ENCODE measurements at places on chromosomes 16 and 17.

- DNase-seq: no peak
Observed at GRCh38 chr17:75516619-75517296, 430 bp downstream of the TSEN54 start.

DNA sequence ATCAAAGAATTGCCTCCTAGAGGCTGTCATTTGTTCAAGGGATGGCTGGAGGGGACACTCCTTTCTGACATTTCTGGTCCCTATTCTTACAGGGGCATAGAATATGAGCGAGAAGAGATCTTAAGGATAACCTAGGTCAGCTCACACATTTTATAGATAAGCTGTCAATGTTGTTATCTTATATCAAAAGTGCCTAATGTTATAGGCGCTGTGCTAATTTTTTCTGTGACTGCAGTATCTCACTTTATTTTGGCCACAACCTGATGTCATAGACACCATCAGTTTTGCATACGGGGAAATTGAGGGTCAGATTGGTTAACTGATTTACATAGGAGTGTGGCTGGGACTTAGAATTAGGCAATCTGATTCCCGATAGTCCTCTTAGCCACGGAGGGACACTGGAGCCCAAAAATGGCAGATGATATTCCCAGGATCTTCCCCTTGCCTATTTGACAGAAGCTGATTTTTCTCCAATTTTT, 1.2 kb downstream of the CPD start:
- DNase-seq: no peak

GRCh38 chr17:44039829-44040635, 25.3 kb upstream of the TMEM101 start:
- no peak for DNase-seq

- no peak for DNase-seq
Observed at GRCh38 chr17:42833767-42834422, 698 bp downstream of the PSME3 start.

GRCh38 chr17:36730857-36731490, 129.6 kb downstream of the MRM1 start:
- no peak for DNase-seq

DNA sequence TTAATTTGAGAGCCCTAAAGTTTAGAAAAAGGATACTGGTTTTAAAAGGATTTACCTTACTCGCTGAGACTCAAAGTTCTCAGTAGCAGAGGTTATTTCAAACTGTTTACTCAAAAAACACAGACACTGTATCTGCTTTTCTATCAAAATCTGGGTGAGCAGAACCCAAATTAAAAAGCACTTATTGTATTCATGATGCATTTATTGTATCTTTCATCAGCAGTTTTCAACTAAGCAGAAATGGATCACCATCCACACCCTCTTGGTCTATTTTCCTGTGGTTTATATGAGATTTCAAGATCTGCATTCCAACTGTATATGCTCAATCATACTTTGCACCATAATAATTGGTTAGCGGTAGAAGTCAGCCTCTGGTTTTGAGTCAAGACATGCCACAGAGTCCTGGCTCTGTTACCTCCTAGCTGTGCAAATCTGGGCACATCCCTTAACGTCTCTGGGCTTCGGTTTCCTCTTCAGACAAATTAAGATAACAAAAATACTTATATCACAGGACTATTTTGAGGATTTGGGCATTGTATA, 109.5 kb downstream of the ASIC2 start:
- DNase-seq: no peak

DNA sequence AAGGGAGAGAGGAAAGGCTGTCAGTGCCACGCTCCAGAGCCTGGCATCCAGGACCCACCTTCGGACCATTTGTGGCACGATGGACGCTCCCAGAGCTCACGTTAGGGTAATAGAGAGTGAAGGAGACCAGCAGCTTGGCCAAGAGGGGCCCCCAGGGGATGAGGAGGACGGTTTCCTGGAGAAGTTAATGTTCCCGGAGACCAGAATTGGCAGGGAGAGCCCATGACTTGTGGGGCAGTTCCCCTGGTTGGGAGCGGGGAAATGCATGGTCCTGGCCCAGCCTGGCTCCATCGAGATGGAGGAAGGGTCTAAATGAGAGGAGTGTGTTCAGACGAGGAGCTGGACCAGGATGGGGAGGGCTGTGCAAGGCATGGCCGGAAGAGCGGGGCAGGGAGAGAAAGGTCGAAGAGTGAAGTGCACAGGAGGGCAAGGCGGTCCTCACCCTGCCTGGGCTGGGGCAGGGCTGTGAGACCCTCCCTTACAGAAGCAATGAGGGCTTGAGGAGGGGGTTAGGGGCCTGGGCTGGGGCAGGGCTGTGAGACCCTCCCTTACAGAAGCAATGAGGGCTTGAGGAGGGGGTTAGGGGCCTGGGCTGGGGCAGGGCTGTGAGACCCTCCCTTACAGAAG, 2.9 kb upstream of the HIC1 start:
- no peak for DNase-seq

DNA sequence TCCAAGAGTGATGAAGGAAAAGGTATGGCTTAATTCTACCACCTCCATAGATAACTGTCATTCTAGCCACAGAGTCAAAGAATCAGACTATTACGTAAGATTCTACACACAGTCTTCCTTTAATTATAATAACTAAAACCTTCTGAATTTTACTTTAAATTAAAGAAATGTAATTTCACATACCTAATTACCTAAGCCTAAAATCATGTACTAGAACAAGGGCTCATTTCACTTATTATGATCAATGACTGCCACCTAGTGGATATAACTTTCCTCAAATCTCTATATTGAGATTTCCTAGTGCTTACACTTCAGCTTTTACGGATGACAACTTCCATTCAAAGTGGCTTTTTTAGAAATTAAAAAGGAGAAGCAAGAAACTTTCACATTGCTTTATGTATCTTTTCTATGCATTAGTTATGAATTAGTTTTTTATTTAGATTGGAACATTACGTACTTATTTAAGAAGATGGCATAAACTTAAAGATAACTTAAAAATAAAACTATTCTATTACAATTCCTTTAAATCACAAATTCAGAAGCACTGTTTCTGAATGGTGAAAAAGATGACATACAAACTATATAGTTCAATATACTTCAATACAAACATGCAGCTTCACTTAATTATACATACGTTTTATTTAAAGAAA, 18.2 kb upstream of the ABCA10 start:
- DNase-seq: no peak

GRCh38 chr16:15672514-15673167, 22.6 kb downstream of the NDE1 start:
- no peak for DNase-seq

DNA sequence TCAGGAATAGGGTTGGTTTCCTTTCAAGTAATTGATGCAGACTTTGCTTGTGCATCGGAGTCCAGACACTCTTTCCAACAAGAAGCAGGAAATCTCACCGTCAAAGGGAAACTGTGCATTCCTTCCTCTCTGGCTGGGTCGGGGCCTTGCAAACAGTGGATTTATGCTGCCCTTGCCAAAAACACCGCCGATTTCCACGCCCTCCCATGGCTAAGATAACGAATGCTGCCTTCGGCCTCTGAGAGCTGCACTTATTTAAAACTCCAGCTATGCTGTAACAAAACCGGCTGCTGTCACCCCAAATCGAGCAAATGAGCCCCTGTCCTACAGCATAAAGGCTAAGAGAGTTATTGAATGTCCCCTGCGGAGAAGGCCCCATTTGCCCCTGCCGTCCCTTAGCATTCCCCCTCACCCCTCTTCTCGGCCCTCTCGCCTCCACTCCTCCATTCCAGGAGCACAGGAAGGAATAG, 275.5 kb upstream of the IRX5 start:
- no peak for DNase-seq

DNA sequence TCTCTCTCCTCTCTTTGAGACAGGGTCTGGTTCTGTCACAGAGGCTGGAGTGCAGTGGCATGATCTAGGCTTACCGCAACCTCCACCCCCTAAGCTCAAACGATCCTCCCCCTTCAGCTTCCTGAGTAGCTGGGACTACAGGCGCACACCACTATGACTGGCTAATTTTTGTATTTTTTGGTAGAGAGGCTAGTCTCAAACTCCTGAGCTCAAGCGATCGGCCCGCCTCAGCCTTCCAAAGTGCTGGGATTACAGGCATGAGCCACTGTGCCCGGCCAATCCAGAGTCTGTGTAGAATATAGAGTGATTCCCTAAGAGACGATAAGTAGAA, 65.8 kb upstream of the RPH3AL start:
- DNase-seq: no peak

DNA sequence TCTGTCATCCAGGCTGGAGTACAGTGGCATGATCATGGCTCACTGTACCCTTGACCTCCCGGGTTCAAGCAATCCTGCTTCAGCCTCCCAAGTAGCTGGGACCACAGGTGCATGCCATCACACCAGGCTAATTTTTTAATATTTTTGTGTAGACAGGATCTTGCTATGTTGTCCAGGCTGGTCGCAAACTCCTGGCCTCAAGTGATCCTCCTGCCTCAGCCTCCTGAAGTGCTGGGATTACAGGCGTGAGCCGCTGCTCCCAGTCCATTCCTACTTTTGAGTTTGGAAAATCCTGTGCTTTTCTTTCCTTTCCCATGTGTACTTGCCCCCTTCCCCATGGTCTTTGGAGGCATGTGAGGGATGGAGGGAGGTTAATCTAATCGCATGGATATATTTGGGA, 60.0 kb downstream of the MSI2 start:
- DNase-seq: no peak

- no peak for DNase-seq
Observed at GRCh38 chr17:82129095-82129494, 31.1 kb upstream of the FASN start.

DNA sequence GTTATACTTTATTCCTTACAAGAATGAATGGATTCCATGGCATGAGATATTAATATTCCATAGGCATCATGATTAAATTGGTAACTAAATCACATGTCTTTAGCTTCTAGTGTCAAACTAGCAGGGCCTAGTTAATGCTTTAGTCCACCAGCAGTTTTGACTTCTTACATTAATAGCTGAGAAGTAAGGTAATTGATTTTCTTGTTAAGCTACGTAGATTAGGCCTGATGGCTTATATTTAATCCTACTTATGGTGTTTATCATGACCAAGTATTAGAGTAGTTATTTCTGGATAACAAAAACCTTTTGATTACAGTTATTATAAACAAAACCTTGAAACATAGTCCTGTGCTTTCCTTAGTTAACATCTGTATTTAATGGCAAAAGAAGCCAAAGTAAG, 184.5 kb downstream of the TANC2 start:
- no peak for DNase-seq

DNA sequence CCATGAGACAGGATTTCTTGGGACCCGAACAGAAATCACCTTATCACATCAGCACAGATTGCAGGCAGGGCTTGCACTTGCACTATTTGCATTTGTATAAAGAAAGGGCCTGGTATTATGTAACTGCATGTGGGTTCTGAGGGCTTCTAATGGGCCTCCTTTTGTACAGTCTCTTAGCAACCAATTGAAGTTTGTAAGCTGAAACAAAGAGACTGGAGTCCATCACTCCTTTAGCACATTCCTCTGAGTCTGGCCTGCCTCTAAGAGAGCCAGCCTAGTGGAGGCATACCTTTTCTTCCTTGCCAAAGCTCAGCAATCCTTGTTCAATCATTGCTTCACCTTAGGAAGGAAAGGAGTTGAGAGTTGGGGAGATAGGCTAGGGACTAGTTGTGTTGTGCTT, 387.1 kb downstream of the XYLT1 start:
- DNase-seq: no peak

DNA sequence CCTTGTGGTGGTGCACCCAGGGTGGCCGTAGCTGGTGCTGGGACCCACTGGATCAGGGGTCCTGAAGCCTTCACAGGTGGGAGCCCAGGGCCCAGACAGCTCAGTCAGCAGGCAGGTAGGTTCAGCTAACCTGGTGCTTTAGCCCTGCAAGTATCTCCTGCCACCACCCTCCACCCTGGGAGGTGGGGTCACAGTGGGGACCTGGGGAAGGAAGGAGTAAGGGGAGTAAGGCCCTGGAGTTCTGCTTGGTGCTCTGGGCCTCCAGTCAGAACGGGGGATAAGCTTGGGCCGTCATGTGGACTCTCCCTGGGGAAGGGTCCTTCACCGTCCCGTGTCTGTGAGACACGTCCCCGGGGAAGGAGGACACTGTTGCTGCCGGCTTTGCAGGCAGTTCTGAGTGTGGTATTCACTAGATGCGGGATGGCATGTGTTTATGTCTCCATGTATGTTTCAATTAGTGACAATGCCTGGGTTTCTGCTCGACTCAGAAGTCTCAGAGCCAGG, 20.7 kb downstream of the SGSM2 start:
- no peak for DNase-seq

- no peak for DNase-seq
Observed at GRCh38 chr16:51869176-51869575, 677.8 kb downstream of the TOX3 start.

DNA sequence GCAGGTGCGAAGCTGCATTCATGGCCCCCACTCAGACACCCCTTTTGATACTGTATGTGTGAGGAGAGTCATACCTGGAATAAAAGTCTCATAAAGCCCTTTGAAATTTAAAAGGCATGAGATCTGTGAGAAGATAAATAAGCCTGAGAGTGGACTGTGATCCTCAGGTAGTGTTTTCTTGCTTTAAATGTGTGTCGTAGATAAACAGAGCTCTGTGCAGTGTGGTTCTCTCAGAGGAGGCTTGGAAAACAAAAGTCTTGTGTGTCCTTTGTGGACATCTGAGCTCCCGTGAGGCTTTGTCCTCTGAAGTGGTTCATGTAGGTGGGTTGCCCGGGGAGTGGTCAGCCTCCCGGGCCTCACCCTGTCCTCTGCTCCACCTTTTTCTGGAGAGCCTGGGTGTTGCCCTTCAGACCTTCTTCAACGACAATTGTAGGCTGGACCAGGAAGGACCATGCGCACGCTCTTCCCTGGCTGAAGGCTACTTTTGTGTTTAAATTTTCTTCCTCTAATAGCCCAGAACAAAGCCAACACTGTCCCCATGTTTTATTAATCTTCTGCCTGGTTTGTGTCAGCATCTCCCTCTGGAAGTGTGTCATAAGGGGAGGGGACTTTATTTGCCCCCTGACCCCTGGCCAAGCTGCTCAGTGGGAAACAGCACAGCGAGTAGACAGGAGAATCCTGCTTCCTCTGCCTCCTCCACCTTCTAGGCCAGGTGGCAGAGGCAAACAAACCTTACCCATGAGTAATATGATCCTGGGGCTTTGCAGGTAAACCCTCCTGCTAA, 151.2 kb downstream of the MSI2 start:
- DNase-seq: no peak

DNA sequence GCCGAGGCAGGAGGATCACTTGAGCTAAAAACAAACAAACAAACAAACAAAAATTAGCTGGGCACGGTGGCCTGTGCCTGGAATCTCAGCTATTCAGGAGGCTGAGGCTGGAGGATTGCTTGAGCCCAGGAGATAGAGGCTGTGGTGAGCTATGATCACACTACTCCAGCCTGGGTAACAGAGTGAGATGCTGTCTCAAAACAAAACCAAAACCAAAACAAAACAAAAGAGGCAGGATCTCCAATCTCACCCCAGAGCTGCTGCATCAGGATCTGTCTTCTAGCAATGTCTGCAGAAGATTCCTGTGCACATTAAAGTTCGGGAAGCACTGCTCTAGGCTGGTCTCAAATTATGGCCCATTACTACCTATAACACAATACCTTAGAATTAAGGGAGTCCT, 43.1 kb downstream of the MAP2K6 start:
- no peak for DNase-seq

DNA sequence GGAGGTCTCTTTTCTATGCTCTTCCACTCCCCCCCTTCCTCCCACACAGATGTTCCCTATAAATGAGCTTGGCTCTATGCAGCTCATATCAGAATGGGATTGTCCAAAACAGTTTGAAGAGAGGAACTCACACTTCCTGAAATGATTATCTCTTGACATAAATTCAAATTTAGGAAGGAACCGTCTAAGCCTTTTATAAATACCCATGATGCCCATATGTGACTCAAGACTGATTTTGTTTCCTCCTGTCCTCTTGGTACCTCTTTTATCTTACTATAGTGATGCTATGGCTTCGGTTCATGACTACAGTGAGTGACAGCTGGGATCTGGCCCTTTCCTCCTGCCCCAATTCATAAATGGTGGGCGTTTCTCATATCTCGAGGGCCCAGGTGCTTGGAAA, 16.6 kb upstream of the TERF2 start:
- DNase-seq: no peak
